ENCODE measurements at places on chromosomes 3 and 15.

DNA sequence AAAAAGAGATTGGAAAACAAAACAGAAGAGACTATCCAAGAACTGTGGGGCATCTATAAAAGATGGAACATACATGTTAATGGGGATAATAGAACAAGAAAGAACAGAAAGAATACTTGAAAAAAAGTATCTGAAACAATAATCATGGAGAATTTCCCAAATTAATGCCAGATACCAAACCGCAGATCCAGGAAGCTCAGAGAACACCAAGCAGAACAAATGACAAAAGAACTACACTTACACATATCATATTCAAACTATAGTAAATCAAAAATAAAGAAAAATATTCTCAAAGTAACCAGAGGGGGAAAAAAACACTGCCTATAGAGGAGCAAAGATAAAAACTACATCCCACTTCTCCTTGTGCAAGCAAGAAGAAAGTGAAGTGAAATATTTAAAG is 40.0 kb downstream of the CLASP2 start:
- DNase-seq = no peak

DNA sequence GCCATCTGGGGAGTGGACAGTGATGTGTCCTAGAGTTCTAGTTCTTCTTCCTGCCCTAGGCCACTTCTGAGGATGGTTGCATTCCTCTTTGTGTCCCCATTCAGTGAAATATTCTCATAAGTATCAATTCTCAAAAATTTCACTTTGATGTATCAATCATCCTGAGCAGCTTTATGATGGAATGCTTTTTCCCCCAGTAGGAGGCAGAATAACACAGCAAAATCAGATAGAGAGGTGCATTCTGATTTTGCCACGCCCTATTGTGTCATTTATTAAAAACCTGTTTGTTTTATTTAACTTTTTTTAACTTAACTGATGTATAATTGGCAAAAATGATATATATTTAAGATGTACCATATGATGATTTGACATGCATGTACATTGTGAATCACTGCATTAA is 656.0 kb upstream of the GRM7 start:
- DNase-seq = no peak

- no peak for DNase-seq
These were observed 193.8 kb upstream of the GOLIM4 start for GRCh38 chr3:168289471-168290008.

GRCh38 chr3:37054370-37054769 is 61.1 kb downstream of the MLH1 start:
- DNase-seq = peak; percentile 79

- DNase-seq = no peak
These were observed 495.3 kb upstream of the AGTR1 start for GRCh38 chr3:148202386-148202785.

DNA sequence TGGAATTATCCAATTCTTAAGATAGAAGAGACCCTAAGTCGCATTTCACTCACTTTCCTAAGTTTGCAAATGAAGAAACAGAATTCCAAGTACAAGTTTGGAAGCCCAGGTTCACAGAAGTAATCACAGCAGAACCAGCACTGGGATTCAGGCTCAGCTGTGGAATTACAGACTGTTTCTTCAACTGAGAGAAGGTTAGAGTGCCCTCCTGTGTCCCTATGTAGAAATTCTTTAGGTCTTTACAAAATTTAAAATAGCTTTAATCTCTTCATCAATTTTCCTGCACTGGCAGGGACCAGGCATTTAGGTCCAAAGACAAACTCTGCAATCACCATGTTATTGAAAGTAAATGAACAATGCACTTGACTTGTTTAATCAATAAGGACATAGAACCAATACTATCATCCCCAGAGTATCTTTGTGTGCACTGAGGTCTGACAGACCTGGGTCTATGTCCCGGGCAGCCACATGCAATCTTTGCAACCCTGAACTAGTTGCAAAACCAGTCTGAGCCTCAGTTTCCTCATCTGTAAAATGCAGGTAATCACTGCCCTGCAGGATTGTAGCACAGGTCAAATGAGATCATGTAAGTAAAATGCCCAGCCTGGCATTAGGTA is 96.3 kb upstream of the ZBED2 start:
- peak; percentile 67 for DNase-seq

DNA sequence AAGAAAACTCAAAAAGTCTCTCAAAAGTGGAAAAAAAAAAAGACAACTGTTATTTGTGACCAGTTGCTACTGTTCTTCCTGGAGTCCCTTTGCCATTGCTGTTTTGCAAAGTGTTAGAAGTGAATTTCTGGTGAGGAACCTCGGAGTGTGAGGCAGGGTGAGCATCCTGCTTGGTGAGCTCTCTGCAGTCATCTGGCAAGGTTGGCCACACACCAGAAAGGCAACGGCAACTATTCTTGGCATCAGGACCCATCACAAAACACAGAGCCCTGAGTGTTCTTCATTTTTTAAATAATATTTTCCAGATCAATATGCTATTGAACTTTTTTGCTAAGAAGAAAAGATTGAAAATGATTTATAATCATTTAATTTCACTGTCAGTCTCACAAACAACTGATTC is 60.7 kb downstream of the CGNL1 start:
- DNase-seq = peak; percentile 40

DNA sequence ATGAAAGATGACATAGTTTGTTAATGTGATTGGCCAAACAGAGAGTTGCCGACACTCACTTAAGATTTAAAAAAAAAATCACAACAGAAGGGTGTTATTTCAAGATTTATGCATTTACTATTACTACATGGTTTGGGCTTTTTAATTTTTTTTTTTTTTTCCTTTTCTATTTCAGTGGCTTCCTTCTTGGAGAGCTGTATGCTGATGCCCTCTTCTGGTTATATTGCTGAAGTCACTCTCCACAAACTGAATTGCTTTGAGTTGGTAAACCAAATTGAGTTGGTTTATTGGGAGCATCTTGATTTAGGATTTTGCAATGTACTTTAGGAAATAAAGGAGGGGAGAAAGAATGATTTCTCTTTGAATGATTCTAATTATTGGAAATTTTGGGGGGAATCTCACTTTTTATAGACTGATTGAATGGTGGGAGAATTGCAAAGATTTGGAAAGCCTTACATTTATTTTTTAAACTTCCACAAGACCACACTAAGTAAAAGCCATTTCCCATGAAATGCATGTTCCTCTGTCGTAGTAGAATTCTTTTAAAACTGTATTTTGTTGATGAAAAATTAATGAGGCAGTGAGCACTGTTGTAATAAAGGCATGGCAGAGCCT is 186.6 kb upstream of the FEZF2 start:
- peak; percentile 44 for DNase-seq
